ENCODE measurements at places on chromosomes 3 and 15.

GRCh38 chr3:78221300-78221699 lies 1181.4 kb downstream of the ROBO2 start:
- no peak for DNase-seq

- DNase-seq = no peak
Measured at GRCh38 chr3:55690177-55690576, 203.1 kb upstream of the WNT5A start.

DNA sequence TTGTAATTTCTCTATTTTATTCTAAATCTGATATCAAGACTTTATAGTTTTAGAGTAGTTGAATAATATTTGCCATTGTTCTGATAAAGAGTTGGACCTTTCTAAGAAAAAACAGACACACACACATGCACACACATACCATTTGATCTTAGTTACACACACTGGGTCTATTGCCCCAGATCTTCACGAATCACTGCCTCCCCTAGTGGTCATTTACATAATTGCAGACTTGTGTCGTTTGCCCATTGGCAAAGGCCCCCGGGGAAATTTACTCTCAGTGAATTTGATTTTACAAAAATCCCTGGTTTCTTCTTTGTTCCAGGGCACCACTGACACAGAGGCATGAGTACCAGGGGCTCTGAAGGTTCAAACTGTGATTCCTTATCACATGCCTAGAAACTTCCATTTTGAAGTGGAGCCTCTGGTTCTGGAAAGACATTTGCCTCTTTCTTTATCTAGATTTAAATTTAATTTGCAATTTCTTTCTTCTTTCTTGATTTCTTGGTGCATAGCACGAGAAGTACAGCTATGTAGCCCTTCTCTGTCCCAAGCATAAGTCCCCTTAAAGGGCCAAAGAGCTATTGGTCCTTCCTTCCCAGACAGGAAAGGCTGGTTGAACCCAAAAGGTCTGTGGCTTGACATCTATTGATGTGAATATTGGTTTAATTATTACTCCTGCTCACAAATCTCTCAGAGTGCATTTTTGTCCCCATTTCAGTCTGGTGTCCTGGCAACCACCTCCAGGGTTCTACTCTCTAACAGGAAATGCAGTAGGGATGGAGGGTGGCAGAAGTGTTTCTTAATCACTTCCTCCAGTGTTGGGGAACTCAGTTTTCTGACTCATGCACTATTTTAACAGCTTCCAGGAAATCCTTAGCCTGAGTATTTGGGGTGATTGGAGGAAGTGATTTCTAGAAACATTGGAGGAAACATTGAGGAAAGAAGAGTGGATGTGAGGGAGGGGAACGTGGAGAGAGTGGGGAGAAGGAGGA lies 32.4 kb upstream of the SLC6A11 start:
- no peak for DNase-seq

DNA sequence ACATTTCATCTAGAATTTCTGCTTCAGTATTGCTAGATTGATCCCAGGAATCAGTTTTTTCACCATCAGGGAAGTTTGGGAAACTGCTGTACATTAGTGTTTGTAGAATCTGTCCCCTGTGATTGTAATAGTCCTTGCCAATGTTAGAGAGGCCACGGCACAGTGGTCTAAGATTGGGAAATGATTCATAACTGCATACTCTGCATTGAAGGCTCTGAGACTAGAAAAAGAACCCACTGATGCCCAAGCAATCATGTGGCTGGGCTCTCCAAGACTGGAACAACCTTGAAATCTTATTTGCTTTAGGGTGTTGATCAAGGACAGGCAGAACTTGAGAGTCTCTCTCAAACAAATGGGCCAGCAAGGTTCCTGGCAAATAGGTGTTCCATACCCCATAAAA lies 245.6 kb upstream of the LRTM1 start:
- DNase-seq = no peak

GRCh38 chr3:71025010-71025409 lies 558.5 kb downstream of the FOXP1 start:
- no peak for DNase-seq

- no peak for DNase-seq
Measured at GRCh38 chr15:77510066-77511057, 89.7 kb downstream of the HMG20A start.

DNA sequence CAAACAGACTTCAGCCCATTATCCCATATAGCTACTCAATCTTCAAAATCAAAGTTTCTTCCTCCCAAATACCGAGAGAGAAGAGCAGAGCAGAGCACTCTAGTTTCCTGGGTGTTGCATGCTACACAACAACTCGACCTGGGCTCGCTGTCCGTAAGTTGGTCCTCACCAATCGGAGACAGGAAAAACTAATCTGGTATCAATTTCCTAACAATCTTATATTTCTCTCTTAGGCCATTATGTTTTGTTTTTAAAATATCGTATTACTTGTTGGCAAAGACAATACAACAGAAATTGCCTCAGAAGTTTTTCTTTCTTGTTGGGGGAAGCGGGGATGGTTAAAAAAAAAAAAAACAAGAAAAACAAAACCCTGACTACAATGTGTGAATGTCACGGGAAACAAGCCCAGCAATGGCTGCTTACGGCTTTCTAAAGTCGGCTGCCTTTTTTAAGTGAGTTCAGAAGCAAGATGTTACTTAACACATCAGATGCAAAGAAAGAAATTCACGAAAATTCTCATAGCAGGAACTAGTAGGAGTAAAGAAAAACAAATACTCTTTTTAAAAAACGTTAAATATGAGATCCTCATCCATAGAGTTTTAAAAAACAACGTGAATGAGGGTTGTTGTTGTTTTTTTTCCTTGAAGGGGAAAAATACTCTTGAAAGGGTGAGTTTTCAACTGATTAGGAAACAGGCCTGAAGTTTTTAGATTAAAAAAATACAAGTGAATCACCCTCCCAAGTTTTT lies 1.9 kb downstream of the VGLL4 start:
- DNase-seq = no peak

DNA sequence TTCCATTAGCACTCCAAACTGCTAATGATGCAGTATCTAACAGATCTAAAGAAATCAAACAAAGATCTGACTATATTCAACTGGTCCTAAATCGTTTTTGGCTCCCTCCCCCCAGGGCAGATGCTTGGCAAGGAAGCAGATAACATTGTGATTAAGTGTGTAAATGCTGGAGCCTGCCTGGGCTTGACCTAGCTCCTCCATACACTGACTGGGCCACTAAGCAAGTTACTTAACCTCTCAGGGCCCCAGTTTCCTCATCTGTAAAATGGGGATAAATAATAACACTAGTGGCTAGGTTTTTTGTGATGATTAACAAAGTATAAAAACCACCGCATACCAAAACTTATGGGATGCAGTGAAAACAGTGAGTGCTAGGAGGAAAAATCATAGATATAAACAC lies 9.2 kb downstream of the EID1 start:
- no peak for DNase-seq

- no peak for DNase-seq
Measured at GRCh38 chr3:160697637-160698380, 20.8 kb downstream of the ARL14 start.

- DNase-seq = peak; percentile 50
Measured at GRCh38 chr3:113532698-113533533, 561 bp downstream of the SIDT1 start.

DNA sequence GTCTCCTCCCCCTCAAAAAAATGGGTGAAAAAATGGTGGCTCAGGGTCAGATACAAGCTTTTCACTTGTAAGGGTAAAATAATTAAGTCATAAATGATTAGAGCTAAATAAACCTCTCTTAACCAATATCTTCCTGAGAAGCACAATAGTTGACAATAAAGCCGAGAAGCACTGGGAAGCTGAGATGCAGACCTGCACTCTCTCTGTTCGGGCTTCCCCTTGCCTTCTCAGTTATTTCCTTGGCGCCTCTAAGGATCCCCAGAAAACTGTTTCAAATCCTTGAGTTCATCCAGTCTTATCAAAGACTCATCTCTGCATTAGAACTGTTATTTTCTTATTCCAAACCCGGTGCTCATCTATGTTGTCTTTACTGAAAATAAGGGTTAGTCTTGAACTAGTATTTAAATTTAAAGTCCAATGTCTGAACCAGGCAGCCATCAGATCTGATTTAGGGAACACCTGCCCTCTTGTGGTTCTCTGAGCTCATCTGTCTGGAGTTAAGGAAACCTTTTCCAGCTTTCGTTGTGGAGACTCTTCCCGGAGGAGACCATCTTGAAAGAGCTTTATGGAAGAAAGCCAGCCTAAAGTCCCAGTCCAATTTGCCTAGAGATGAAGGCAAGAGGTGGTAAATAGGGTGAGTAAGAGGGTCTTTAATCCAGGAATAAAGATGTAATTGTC lies 256.4 kb upstream of the MCTP2 start:
- DNase-seq = no peak

DNA sequence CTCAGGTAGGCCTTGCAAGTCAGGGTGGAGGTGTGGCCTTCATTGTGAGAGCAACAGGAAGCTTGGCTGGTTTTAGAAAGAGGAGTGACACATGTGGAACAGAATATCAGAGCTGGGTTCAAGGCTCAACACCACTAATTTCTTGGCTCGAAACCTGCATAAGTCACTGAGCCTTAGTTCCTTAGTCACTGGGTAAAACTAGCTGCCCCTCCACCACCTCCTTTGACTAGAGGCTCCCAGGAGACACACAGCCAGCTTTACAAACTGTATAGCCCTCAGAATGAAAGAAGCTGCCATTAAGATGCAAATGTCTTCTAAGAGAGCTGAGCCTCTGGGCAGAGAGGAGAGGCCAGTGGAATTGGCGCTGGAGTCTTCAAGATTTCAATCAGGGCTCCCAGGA lies 67.7 kb downstream of the CERS3 start:
- no peak for DNase-seq
